ENCODE measurements at places on chromosomes 7 and 10. TPM values are rescaled to one million over a fixed set of nuclear protein-coding genes. Genes with fewer than 3 reads are reported as not detected.

DNA sequence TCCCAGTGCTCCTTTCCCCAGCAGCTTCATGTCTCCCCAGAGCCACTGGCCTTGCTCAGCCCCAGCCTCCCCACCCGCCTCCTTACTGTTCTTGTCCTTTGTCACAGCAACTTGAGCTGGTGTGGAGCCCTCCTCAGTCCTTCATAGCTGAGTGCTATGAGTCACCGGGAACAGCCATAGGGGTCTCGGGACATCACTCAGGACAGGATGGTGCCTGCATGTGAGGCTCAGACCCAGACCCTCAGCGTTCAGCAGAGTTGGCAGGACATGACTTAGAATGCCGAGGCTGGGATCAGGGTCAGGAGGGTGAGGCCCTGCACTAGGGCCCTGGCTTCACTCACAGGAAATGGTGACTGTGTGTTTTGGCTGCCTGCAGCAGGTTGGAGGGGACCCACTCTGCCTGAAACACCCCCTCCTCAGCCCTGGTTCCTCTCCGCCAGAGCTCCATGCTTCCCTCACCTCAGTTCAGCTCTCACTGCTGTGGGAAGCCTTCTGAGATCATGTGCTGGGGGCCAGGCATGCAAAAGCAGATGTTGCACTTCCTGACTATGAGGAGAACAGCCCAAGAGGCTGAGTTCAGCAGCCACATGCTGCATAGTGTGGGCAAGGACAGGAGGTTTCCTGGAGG lies 40.7 kb upstream of the GJD4 start:
- no peaks in the 10 kb centered on the region for H3K27me3 ChIP-seq
- peaks cover 6% of the 10 kb centered on the region for H3K36me3 ChIP-seq
- peaks cover 3% of the 10 kb centered on the region for H3K4me1 ChIP-seq
- H3K27ac ChIP-seq, result no peak overlapping the region
- DNase-seq, result no peak

- no peak overlapping the region for H3K4me3 ChIP-seq
- no peak overlapping the region for H3K27ac ChIP-seq
- DNase-seq, result no peak
Measured at GRCh38 chr7:71535616-71536015, 403.7 kb downstream of the GALNT17 start.

- H3K4me1 ChIP-seq, result peaks cover 15% of the 10 kb centered on the region
- H3K27ac ChIP-seq, result no peak overlapping the region
- H3K27me3 ChIP-seq, result no peaks in the 10 kb centered on the region
Measured at GRCh38 chr7:16270844-16271243, 150.5 kb downstream of the CRPPA start.

DNA sequence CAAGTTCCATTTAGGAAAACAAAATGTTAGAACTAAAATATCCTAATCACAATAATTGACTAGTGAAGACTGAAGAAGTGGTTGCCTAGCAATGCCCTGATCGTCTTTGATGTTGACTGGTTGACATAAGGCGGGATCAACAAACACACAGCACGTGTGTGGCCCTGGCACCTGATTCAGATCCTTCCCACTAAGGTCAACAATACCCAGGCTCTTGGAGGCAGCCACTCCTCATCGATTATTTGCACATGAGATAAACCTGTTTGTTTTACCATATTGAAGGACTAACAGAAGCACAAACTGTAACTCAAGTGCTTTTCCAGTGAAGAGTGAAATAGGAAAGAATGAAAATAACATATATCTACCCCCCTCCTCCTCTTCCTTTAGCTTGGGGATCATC lies 15.6 kb downstream of the FANK1 start:
- no peak overlapping the region for H3K4me3 ChIP-seq
- no peaks in the 10 kb centered on the region for H3K27me3 ChIP-seq
- no peak for DNase-seq
- peaks cover 4% of the 10 kb centered on the region for H3K36me3 ChIP-seq

DNA sequence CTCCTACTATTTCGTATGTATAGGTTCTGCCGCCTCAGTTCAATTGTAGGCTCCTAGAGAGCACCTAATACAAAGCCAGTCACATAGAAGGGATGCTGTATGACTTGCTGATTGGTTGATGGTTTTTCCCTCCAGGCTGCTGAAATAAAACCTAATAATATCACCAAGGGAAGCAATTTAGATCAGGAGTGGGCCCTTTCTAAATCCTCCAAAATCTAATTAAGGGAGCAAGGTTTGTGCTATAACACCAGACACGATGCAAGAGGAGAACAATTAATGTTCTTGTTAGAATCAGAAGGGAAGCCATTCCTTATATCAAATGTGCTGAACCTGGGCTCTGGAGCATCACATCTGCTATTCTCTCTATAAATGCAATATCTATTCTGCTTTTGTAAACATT lies 42.0 kb upstream of the SLC13A1 start:
- H3K4me3 ChIP-seq, result no peak overlapping the region
- H3K36me3 ChIP-seq, result no peaks in the 10 kb centered on the region
- DNase-seq, result no peak
- no peaks in the 10 kb centered on the region for H3K27me3 ChIP-seq

- no peaks in the 10 kb centered on the region for H3K27me3 ChIP-seq
- H3K36me3 ChIP-seq, result no peaks in the 10 kb centered on the region
- DNase-seq, result no peak
- no peak overlapping the region for H3K4me3 ChIP-seq
- H3K27ac ChIP-seq, result no peak overlapping the region
- no peaks in the 10 kb centered on the region for H3K4me1 ChIP-seq
Measured at GRCh38 chr10:85667638-85668233, 698.9 kb downstream of the GRID1 start.

GRCh38 chr10:106401161-106401560 lies 763.3 kb downstream of the SORCS1 start:
- H3K36me3 ChIP-seq, result no peaks in the 10 kb centered on the region
- H3K4me3 ChIP-seq, result no peak overlapping the region
- H3K4me1 ChIP-seq, result no peaks in the 10 kb centered on the region
- H3K27me3 ChIP-seq, result no peaks in the 10 kb centered on the region

DNA sequence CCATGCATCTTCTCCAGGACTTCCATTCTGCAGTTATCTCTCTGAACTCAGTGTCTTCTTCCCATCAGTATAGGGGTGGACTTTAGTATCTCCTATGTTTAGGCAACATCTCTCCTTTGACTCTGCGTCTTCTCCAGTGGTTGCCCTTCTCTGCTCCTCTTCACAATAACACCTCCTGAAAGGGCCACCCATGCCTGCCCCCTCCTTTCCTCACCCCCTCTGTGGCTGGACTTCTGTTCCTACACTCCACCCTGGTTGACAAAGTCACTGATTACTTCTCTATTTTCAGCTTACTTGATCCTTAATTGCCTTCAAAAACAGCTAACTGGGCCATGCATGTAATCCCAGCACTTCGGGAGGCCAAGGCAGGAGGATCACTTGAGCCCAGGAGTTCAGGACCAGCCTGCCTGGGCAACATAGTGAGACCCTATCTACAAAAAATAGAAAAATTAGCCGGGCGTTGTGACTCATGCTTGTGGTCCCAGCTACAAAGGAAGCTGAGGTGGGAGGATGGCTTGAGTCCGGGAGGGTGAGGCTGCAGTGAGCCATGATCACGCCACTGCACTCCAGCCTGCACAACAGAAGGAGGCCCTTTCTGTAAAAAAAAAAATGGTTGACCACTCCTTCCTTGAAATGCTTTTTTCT lies 13.7 kb downstream of the SRGN start:
- DNase-seq, result no peak
- peaks cover 4% of the 10 kb centered on the region for H3K27me3 ChIP-seq
- no peak overlapping the region for H3K27ac ChIP-seq

- H3K27me3 ChIP-seq, result no peaks in the 10 kb centered on the region
- H3K4me3 ChIP-seq, result no peak overlapping the region
- H3K4me1 ChIP-seq, result peaks cover 21% of the 10 kb centered on the region
- DNase-seq, result no peak
- H3K36me3 ChIP-seq, result no peaks in the 10 kb centered on the region
Measured at GRCh38 chr7:105270117-105270516, 118.6 kb downstream of the SRPK2 start.

CCDC172 gene
- not detected for total RNA-seq

NUPR2 gene
- not detected for total RNA-seq

DLX5 gene
- 0.70 TPM for total RNA-seq

CYP3A5 gene
- not detected for total RNA-seq

All from neural crest cell (in vitro differentiated cells).